ENCODE measurements at places on chromosomes 5 and 9.

- DNase-seq, result no peak
Measured at GRCh38 chr5:140424135-140424534, 22.5 kb downstream of the ANKHD1 start.

GRCh38 chr5:80926979-80927656 is 33.0 kb upstream of the RASGRF2 start:
- no peak for DNase-seq

DNA sequence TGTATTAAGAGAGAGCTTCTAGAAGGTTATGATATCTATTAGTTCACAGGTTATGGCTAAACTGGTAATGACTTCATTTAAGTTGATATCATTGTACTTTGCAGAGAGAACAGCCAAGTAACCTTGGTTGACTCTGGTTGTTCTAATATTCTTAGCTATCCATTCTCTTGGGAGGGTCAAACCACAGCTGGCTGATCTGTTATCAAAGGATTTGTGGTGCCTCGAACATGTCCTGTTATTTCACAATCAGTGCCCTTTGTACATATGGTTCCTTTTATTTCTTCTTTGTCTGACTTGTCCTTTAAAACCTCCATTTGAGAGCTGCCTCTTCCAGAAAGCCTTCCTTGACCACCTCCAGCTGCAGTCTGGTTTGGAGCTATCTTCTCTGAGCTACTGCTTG is 61.7 kb downstream of the PDE8B start:
- no peak for DNase-seq

- no peak for DNase-seq
Measured at GRCh38 chr5:174997688-174998087, 273.3 kb downstream of the MSX2 start.

GRCh38 chr9:91758491-91758981 is 191.5 kb downstream of the ROR2 start:
- DNase-seq, result peak; percentile 66

DNA sequence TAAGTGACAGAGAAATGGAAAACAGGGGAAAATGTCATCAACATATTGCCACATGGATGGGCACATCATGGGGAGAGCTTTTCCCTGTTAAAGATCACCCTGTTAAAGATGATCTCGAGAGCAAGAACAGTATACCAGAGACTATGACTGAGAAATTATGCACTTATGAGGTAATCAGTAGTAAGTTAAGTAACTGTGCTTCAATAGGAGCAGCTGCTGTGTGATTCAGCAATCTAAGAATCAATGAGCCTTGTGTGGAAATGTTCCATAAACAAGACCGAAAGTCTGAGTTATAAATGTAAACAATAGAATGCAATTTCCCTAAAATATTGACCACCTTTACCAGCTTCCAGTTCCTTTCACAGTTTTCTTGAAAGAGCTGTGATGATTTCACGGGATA is 582.3 kb downstream of the CAAP1 start:
- DNase-seq, result no peak

- peak; percentile 76 for DNase-seq
Measured at GRCh38 chr9:35675732-35676392, 2.1 kb downstream of the CA9 start.

DNA sequence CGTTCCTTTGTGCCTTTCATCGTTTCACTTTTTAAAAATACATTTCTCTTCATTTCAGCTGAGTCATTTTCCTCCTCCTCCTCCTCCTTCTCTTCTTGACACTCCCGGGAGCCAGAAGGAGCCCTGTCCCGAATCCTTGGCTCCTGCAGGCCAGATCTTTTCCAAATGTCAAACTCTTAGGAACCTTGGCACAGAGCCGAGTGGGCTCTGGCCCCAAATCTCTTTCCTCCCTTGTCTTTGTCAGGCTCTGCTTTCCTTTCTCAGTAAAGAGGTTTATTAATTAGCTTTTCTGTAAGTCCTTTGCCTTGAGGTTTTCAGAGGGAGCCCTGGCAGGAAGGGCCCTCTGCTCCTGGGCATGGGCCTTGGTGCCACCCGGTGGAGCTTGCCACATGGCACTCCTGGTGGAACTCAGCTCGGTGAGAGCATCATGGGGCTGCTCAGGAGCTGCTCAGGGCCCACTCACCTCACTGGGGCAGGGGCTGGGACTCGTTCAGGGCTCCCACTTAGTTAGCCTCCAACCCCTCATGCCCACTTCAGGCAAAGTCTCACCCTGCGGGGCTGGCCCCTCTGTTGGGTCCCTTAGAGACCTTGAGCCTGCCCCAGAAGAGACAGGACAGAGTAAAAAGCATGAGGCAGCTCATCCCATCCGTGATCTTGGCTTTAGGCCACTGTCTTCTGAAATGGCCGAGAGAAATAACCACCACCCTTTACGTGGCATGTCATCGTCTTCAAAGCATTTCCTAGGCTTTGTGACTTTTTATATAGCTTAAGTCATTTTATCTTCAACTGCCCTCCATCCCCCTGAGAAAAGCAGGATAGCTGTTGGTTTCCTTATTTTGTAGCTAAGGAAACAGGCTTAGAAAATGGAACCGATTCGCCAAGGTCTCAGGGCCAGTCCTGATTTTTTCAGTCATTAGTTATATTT is 17.1 kb downstream of the STC2 start:
- no peak for DNase-seq

DNA sequence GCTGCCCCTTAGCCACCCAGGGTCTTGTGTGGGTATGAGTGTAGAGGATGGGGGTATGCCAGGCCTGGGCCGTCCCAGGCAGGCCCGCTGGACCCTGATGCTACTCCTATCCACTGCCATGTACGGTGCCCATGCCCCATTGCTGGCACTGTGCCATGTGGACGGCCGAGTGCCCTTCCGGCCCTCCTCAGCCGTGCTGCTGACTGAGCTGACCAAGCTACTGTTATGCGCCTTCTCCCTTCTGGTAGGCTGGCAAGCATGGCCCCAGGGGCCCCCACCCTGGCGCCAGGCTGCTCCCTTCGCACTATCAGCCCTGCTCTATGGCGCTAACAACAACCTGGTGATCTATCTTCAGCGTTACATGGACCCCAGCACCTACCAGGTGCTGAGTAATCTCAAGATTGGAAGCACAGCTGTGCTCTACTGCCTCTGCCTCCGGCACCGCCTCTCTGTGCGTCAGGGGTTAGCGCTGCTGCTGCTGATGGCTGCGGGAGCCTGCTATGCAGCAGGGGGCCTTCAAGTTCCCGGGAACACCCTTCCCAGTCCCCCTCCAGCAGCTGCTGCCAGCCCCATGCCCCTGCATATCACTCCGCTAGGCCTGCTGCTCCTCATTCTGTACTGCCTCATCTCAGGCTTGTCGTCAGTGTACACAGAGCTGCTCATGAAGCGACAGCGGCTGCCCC is 2.6 kb downstream of the SLC35A4 start:
- no peak for DNase-seq

DNA sequence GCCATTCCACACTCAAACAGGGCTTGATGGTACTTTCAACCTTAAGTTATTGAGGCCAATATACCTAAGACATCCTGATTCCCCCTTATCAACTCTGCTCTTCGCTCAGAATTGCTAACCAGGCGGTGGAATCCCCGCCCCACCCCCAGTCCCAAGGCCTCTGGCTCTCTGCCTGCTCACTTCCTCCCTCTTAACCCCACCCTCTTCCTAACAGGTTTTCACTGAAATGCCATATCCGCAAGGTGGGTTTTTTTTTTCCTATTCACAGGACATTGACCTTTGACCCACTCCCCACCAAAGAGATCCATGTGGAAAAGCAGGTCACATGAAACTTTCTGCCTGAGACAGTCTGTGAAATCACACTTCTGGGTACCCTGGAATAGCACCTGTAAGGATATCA is 66.6 kb upstream of the IFNK start:
- DNase-seq, result peak; percentile 15

GRCh38 chr5:177468685-177469628 is 4.5 kb downstream of the DBN1 start:
- no peak for DNase-seq

DNA sequence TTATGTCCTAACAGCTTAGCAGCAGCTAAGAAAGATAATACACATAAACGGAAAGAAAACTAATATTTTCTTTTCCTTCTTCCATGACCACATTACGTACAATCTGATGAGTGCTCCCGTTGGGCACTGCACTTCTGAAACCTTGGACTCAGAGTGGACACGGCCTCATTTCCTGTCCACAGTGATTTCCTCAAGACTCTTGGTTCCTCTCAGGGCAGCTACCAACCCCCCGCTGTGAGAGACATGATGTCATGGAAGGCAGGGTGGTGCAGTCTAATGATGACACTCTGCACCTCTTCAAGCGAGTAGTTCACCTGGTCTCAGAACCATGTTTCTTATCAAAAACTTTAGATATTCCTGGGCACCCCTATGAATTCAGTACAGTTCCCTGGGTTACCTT is 68.7 kb upstream of the CTSL start:
- DNase-seq, result no peak

GRCh38 chr5:92041206-92041605 is 658.1 kb upstream of the ARRDC3 start:
- DNase-seq, result no peak

DNA sequence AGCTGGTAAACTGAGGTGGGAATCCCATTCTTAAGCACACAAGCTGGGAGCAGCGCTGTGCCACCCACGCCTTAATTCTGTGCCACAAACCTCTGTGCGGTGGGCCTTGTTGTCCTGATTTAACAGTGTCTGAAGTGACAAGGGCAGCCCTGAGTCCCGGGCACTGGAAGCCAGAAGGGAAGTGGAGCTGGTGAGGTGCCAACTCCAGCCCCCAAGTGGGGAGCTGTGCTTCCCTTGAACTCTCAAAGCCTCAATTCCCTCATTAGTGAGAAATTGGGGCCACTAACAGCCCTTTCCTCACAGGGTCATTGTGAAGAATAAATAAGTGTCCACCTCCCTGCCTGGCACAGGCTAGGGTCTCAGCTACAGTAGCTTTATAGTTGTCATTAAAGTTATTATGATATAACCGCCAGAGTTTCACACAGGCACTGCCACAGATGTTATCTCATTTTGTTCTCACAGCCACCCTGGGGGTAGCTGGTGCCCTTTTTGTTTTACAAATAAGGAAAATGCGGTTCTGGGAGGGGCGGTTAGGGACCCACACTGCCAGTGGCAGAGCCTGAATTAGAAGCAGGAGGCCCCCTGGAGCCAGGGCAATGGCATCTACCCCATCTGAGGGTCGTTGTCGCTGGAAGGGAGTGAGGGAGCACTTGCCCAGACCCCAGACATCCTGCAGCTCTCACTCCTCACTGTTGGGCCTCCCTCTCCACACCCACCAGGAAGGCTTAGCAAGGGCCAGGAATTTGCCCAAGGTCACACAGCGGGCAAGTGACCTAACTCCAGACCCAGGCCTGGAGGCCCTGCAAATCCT is 2.1 kb upstream of the TLX3 start:
- no peak for DNase-seq

DNA sequence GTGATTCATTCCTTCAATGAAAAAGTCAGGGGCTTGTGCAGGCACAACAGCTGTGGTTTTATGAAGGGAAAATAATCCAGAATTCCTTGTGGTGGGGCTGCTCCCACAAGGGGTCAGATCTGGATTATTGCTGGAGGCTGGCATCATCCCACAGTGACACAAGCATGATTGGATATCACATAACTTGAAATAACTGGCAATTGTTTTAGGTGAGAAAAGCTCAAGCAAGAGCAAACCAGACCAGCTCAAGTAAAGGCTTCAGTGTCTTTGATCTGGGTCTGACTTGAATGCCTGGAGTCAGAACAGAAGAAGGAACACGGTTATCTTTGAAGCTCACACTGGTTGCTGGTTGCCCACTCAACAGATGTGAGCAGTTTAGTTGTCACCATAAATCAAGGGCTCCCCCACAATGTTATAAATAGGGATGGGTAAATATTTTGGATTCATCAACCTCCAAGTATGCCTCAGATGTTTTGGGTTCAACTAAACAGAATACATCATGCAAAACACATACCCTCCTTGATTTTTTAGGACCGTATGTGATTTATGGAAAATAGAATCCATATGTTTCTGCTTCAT is 3.1 kb upstream of the ZNF474 start:
- DNase-seq, result no peak

DNA sequence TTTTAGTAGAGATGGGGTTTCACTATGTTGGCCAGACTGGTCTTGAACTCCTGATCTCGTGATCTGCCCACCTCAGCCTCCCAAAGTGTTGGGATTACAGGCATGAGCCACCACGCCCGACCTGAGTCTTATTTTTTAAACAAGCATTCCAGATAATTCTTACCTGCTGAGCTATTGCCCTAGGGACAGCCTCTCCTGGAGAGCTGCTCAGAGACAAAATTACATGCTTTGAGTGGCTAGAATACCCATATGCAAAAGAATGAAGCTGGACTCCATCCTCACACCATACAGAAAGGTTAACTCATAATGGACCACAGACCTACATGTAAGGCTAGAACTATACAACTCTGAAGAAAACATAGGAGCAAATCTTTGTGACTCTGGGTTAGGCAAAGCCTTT is 41.6 kb downstream of the GTF3C4 start:
- no peak for DNase-seq

- no peak for DNase-seq
Measured at GRCh38 chr5:53508125-53508524, 27.7 kb downstream of the FST start.

GRCh38 chr9:127812936-127813675 is 10.4 kb downstream of the FPGS start:
- DNase-seq, result no peak

DNA sequence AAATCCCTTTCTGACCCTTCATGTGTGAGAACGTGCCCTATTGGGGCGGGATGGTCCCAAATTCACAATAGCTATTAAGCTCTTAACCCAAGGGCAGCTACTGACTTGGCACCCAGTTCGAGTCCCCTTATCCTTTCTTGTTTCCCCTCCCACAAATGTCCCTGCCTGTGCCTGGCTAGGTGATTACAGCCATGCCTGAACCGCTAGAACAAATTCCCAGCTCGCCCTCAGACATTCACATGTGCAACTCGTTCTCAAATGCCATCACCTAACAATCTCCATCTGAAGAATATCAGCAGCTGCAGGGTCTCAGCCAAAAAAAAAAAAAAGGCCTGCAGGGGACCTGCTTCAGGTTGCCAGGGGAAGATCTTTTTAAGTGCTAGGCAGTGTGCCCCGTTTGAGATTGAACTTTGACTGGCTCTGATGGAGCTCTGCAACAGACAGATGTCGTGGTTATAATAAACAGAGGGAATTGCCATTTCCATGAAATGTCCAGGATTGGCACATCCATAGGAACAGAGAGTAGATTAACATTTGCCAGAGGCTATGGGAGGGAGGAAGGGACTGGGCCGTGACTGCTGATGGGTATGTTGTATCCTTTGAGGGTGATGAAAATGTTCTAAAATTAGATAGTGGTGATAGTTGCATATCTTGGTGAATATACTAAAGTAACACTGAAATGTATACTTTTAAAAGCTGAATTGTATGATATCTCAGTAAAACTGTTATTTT is 347.2 kb upstream of the WWC1 start:
- no peak for DNase-seq

GRCh38 chr9:97694769-97695168 is 2.4 kb downstream of the XPA start:
- DNase-seq, result no peak

Data from NT2/D1 (cell line).